ENCODE measurements at places on chromosomes 5 and 9. TPM values are rescaled to one million over a fixed set of nuclear protein-coding genes. Genes with fewer than 3 reads are reported as not detected.

- DNase-seq = no peak
Observed at GRCh38 chr9:119302988-119303698, 66.1 kb downstream of the BRINP1 start.

GRCh38 chr5:17828681-17829080, 194.4 kb downstream of the TAF11L14 start:
- no peak for DNase-seq

DNA sequence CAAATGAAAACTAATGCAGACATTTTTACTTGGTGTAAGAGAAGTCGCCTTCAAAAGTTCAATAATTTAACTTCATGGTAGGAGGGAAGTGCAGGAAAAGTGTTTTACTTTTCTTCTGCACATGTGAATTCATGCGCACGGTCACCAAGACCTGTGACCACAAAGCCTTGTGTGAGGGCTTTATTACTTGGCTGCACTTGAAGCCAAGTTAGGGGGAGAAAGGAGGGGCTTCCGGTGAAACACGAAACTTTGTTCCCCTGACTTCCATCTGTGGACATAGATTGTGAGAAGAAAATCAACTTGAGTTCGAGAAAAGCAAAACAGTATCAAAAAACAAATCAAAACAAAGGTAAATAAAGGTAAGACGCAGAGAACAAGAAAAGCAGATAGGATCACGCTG, 239.9 kb downstream of the ROR2 start:
- DNase-seq = peak; percentile 54

DNA sequence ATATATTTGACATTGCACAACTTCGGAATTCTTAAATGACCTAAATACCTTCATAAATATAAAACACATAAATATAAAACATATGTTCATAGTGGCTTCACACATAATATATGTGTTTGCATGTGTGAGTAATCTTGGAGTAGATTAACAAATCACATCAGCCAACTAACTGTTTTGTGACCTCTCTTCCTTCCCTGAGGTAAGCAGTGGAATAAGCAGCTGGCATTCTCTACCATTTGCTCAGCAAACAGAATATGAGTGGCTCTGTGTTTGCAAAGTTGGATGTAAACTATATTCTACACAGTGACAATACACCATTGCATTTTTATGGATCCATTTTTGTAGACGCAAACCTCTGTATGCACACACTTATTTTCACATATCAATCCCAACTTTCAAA, 189.9 kb downstream of the ACER2 start:
- DNase-seq = no peak

DNA sequence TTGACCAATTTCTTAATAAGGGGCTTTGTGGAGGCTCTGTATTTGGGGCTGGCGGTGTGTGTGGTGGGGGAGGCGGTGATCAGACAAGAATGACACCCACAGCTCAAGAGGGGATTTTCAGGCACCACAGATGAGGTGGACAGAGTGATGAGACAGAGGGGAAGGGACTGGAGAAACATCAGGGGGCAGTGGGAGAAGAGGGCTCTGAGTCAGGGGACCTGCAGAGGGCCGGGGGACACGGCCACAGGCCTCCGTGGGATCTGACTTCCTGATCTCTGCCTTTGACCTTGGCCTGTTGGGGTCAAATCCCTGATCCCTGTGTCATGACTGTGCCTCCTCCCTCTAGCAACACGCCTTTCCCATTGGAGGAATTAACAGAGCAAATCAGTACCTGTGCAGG, 197.7 kb downstream of the C9orf50 start:
- no peak for DNase-seq

DNA sequence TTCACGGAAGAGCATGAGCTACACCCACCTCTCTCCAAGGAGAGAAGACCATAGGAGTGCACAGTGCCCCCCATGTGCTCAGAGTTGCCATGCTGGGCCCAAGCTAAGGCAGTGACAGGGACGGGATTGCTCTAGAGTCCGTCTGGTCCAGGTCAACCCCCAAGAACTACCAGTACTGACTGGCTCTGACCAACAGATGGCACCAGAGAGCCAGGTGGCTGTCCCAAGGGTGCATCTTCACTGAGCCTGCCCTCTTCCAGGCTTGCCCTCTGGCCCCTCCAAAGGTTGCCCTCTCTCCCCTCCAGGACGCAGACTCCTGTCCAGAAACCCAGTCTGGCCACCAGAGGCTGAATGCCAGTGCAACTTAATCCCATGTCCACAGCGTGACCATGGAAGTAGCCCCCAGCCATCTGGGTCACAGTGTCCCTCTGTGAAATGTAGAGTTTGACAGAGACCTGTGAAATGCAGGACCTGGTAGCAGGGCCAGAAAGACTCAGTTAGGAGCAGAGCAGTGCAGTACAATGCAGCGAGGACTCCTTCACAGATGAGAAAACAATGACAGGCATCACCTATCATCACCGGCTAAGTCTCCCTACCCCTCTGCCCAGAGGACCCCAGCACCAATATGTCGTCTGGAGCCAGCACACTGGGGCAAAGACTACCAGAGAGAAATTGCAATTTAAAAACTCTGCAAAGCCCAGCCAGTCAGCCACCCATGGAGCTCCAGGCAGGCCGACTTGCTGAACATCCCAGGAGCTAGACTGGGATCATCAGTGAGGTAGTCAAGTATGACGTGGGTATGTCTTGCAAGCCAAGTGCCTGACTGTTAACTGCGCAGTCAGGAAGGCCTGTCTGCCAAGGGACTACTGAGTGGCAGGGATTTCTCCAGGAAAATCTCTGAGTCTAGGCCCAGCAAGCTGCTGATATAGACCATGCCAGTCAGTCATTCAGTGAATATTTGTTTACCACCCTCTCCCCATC, 7.7 kb upstream of the SKP1 start:
- peak; percentile 23 for DNase-seq

IL13 gene
- polyA plus RNA-seq = not detected

ZNF622 gene
- polyA plus RNA-seq = 27.0 TPM

Data from renal pelvis (tissue), 12 donors.